Suppressor macrophage treated with lipopolysaccharide for 1 hour (primary cell): ENCODE measurements at places on chromosomes 3 and 15.
A peak's percentile ranks its signal among the peaks of the same experiment; 100 is the strongest.

DNA sequence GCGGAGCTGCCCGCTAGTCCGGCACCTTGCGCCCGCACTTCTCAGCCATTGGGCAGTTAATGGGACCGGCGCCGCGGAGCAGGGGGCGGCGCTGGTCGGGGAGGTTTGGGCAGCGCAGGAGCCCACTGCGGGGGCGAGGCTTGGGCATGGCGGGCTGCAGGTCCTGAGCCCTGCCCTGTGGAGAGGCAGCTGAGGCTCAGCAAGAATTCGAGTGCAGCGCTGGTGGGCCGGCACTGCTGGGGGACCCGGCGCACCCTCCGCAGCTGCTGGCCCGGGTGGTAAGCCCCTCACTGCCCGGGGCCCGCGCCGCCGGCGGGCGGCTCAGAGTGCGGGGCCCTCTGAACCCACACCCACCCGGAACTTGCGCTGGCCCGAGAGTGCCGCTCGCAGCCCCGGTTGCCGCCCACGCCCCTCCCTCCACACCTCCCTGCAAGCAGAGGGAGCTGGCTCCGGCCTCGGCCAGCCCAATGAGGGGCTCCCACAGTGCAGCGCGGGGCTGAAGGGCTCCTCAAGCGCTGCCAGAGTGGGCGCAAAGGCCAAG lies 835.0 kb downstream of the TBL1XR1 start:
- no peak for DNase-seq

- peak; percentile 75 for DNase-seq
These were observed 112.2 kb upstream of the SLC4A7 start for GRCh38 chr3:27596334-27596841.

- no peak for DNase-seq
These were observed 67.2 kb downstream of the SQOR start for GRCh38 chr15:45702041-45702440.

GRCh38 chr3:21613372-21614070 lies 137.5 kb downstream of the ZNF385D start:
- no peak for DNase-seq

GRCh38 chr15:37001417-37001816 lies 98.9 kb downstream of the MEIS2 start:
- no peak for DNase-seq

DNA sequence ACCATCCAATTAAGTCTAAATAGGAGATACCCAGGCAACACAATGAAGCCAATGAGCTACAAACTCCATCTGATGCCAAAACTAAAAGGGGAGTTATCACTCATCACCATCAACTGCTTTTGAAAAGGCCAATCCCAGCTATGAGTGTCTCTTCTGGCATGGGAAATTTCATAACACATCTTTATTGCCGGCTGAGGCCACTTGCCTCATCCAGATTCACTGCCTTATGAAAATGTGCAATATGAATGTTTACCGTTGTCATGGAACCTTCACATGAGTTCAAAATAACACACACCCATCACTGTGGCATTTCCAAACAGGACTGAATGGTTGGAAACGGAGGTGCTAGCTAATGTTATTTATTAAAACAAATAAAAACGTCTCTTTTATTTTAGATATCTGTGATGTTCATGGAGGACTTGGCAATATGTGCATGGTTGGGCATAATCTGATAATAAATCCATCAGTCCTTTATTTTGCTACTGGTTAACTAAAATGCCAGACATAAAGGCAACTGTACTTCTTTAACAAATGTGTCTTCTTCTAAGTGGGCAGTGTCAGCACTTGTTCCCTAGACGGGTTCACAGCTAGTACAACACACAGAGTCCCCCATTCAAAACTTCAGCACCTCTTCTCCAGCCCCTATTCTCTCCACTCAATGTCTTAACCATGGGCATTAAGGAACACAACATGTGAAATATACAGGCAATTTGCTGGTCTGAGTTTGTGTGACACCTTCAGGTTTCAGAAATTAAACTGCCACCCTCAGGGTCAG lies 143.9 kb downstream of the MAGI1 start:
- DNase-seq = no peak

DNA sequence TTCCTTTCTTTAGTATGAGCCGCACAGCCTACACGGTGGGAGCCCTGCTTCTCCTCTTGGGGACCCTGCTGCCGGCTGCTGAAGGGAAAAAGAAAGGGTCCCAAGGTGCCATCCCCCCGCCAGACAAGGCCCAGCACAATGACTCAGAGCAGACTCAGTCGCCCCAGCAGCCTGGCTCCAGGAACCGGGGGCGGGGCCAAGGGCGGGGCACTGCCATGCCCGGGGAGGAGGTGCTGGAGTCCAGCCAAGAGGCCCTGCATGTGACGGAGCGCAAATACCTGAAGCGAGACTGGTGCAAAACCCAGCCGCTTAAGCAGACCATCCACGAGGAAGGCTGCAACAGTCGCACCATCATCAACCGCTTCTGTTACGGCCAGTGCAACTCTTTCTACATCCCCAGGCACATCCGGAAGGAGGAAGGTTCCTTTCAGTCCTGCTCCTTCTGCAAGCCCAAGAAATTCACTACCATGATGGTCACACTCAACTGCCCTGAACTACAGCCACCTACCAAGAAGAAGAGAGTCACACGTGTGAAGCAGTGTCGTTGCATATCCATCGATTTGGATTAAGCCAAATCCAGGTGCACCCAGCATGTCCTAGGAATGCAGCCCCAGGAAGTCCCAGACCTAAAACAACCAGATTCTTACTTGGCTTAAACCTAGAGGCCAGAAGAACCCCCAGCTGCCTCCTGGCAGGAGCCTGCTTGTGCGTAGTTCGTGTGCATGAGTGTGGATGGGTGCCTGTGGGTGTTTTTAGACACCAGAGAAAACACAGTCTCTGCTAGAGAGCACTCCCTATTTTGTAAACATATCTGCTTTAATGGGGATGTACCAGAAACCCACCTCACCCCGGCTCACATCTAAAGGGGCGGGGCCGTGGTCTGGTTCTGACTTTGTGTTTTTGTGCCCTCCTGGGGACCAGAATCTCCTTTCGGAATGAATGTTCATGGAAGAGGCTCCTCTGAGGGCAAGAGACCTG lies 13.2 kb downstream of the GREM1 start:
- peak; percentile 44 for DNase-seq

DNA sequence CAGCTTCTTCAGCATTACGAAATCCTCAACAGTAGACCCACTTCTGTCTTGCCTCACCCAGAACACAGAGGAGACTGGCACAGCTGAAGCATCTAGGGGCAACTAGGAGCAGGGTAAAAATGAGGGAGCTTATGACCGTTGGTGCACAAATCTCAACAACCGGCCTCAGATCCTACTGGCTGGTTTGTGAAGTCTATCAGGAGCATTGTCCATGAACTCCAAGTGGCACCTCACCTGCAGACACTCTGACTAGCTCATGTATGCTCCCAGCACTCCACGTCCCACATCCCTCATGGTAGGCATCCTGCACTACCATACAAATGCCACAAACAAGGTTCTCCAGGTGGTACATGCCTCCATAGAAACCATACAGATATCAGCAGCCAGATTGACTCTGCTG lies 163.1 kb downstream of the TLE3 start:
- no peak for DNase-seq

GRCh38 chr3:28674212-28674611 lies 325.6 kb upstream of the AZI2 start:
- DNase-seq = no peak

GRCh38 chr3:106401666-106402490 lies 533.1 kb upstream of the CBLB start:
- no peak for DNase-seq

- DNase-seq = peak; percentile 79
These were observed 7.5 kb downstream of the CMTM7 start for GRCh38 chr3:32399030-32399620.

DNA sequence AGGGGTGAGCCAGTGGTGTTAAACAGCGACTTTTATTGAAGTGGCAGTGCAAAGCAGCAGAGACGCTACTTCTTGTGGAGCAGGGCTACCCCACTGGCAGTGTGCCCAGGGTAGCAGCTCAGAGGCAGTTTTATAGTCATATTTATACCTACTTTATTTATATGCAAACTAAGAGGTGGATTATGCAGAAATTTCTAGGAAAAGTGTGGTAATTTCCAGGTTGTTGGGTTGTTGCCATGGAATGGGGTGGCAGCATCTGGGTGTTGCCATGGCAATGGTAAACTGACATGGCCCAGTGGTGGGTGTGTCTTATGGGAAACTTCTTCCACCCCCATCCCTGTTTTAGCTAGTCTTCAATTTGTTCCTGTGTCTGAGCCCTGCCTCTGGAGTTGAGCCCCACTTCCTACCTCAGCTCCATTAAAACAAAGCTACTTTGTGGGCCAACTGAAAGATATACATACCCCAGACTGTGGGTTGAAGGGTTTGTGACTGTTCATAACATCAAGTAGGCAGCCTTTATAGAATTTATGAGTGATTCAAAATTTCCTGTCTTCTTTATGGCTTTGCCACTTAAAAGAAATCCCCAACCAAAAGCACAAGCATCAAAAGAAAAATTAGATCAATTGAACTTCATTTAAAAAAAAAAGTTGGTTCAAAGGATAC lies 60.3 kb downstream of the EBLN2 start:
- DNase-seq = no peak

- no peak for DNase-seq
These were observed 321.2 kb downstream of the RBMS3 start for GRCh38 chr3:29601861-29602585.

DNA sequence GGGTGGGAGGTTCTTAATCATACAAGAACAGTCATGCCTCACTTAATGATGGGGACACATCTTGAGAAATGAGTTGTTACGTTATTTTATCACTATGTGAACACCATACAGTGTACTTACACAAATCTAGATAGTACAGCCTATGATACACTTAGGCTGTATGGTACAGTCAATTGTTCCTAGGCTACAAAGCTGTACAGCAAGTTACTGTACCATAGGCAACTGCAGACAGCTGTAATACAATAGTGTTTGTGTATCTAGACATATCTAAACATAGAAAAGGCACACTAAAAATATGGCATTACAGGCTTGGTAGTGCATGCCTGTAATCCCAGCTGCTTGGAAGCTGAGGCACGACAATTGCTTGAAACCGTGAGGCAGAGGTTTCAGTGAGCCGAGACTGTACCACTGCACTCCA lies 55.7 kb upstream of the PLXND1 start:
- DNase-seq = peak; percentile 29

- no peak for DNase-seq
These were observed 32.2 kb downstream of the RIOX2 start for GRCh38 chr3:97940034-97940433.

- DNase-seq = no peak
These were observed 29.1 kb upstream of the SRP14 start for GRCh38 chr15:40067921-40068624.

- no peak for DNase-seq
These were observed 31.5 kb upstream of the FAM107A start for GRCh38 chr3:58608648-58609047.

DNA sequence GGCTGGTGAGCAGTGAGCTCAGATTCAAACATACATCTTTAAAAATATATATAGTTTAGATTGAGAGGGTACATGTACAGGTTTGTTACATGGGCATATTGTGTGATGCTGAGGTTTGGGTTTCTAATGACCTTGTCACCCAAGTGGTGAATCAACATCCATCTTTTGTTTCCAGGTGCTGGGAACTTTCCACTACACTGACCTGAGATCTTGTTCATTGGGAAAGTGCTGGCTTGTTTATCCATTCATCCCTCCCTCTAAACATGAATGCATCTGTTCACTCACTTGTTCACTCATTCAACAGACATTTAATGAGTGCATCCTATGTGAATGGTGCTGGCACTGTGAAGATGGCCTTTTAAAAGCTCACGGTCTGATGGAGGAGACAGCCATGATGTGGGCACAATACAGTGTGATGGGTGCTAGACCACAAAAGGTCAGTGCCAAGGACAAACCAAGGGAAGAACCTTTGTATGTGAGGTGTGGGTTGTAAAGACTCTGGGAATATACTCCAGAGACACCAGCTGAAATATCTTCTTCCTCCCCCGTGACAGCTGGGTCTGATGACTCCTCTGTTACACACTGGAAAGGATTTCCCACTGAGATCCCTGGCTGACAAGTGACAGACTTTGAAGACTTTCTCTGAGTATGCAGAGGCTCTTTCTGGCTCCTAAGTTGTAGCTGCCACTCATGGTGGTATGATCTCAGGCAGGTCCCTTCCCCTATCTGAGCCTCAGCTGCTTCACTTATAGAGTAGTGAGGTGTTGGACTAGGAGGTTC lies 16.2 kb upstream of the ITGA11 start:
- DNase-seq = no peak

DNA sequence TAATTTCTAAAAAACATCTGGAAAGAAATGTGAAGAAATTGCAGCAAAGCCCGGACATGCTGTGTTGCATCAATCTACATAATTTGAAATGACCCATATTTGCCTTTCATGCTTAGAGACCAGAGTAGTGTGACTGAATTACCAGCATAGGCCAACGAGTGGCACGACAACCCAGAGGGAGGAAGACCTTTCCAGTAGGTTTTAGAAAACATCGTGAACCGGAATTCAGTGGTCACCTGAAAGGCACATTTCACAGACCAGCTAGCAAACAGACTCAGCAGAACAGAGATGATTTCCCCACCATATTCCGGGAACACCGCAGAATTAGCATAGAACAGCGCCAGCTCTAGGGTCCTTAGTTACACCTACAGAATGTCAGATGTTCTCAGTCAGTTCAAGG lies 620.0 kb upstream of the ZNF385D start:
- DNase-seq = no peak

GRCh38 chr3:37862219-37862902 lies 681 bp downstream of the CTDSPL start:
- DNase-seq = peak; percentile 55

DNA sequence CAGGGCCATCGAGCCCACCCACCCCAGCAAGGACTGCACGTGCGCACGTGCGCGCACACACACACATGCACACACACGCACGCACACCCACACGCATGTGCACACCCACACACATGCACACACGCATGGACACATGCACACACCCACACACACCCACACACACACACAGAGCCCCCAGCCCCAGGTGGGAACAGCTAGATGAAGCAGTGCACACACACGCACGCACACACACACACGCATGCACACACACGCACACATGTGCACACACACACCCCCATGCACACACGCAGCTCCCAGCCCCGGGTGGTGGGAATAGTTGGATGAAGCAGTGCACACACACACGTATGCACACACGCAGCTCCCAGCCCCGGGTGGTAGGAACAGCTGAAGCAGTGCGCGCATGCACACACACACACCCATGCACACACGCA lies 158.6 kb downstream of the XXYLT1 start:
- DNase-seq = no peak

DNA sequence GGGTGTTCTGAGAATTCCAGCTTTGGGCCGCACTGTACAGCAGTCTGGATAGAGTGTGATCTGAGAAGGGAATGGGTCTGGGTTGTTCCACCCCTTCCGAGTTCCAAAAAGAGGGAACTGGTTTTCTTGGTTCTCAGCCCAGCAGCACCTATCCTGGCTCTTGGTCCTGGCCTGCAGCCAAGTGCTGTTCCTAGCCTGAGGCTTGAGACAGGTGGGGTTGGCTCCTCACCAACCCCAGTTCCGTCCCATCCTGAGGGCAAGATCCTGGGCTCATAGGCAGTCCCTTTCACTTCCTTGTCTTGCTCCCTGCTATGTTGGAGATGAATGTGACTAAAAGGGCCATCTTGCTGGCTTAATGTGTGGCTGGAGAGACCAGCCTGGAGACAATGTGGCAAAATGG lies 15.2 kb downstream of the IVD start:
- no peak for DNase-seq
